M059J (cell line): ENCODE measurements at places on chromosomes 16 and 17.

DNA sequence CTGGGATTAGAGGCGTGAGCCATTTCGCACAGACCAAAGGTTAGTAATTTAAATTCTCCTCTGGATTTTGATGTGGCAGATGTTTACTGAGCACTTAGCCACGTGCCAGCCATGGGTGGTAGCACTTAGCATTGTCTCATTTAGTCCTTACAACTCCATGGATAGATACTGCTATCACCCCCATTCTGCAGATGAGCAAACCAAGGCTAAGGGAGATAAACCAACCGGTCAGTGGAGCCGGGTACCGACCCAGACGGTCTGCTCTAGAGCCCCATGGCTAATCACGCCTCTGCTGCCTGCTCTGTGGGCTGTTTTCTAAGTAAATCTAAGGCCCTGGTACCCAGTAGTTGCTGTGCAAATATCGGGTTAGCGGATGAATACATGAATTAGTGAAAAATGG, 12.6 kb upstream of the ADGRG1 start:
- DNase-seq: no peak

DNA sequence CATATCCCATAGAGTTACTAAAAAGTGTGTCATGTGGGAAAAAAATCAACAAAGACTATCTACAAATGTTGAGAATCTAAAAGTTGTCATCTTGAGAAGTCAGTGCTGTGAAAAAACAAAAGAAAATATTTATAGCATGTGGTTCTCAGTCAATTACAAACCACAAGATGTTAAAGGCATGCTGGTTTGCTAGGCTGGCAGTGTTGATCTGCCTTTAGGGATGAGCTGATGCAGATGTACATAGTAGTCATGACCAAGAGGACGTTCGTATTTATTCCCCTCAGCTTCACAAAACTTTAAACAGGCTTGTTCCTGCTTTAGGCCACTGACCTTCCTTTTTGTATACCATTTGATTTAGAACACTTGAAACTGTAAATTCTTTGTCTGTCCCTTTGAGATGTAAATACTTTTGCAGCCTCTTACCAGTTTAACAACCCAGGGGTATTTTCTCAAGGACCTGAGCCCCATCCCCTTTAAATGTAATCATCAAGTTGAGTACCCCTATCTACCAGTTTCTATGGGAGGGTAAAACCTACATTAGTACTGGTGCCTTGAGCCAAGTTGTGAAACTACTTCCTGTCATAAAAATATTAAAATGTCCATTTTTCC, 446.6 kb downstream of the KCNJ18 start:
- no peak for DNase-seq

DNA sequence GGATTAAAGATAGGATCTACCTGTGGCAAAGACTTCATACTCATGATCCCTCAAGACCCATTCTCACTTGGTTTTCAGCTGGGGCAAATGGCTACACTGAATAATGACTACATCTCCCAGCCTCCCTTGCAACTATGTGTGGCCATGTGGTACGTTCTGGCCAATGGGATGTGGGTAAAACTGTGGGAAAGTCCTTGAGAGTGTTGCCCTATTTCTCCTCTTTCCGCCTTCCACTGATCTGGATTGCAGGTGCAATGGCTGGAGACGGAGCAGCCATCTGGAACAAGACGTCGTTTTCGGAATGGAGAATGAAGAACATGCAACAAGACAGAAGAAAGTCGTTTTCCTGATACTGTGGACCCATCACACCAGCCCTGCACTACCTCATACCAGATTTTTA, 48.5 kb downstream of the HAPSTR1 start:
- peak; percentile 55 for DNase-seq

- DNase-seq: peak; percentile 24
Measured at GRCh38 chr16:20674684-20675487, 22.6 kb downstream of the ACSM1 start.

DNA sequence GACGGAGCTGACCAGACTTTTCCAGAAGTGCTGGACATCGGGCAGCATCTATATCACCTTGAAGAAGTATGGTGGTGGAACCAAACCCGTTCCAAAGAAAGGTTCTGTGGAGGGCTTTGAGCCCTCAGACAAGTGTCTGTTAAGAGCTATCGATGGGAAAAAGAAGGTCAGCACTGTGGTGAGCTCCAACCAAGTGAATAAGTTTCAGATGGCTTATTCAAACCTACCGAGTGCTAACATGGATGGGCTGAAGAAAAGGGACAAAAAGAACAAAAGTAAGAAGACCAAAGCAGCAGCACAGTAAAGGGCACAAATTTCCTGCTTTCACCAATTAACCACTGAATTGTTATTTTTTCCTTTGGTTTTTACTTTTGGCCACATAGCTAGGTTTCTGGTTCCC, 6.9 kb downstream of the KAT7 start:
- DNase-seq: no peak

- DNase-seq: no peak
Measured at GRCh38 chr17:13973960-13974651, 95.2 kb upstream of the COX10 start.

- DNase-seq: no peak
Measured at GRCh38 chr17:10156599-10156947, 41.8 kb downstream of the GAS7 start.

DNA sequence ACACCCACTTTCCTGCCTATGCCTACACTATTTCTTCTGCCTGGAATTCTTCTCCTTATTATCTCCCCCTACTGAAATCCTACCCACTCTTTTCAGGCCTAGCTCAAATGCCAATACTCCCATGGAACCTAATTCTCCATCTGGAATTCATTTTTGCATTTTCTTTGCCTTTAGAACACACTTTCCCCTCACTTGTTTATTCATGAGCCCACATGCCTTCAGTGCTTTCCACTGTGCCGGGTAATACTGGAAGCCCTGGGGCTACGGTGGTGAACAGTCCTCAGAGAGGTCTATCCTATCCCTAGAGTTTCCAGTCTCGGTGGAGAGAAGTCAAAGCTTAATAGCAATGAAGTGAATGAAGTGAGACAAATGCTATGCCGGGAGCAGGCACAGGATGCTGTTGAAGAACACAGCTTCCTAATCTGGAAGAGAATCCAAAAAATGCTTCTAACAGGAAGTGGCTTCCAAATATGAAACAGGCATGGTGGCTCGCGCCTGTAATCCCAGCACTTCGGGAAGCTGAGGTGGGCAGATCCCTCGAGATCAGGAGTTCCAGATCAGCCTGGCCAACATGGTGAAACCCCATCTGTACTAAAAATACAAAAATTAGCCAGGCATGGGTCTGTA, 322.4 kb downstream of the GRIN2A start:
- DNase-seq: no peak

DNA sequence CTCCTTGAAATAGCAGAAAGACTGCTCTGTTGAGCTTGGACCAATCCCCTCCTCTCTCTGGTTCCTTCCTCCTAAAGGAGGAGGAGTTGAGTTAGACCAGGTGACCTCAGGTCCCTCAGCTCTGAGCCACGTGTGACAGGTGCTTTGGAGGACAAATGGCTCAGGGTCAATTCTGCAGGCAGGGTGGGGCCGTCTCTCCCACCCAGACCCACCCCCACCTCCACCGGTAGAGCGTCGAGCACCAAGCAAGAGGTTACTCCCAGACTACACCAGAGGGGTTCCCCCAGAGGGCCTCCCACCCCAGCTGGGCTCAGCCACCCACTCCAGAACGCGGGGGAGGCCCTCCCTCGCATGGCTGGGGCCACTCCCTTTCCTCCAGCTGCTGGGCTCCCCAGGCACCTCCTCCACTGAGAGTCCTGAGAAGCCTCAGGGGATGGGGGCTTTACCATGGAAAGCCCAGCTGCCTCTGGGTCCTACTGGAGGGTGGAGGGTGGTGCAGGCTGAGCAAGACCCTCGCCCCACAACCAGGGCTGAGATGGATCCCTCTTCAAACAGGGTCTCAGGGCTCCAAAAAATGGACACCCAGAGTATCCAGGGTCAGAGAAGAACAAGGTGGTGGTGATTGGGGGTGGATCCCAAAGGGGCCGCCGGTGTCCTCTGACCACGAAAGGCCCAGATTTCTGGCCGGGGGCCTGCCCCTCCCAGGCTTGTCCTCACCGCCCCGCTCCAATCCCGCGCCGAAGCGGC, 7.6 kb downstream of the MYO1C start:
- DNase-seq: peak; percentile 53

DNA sequence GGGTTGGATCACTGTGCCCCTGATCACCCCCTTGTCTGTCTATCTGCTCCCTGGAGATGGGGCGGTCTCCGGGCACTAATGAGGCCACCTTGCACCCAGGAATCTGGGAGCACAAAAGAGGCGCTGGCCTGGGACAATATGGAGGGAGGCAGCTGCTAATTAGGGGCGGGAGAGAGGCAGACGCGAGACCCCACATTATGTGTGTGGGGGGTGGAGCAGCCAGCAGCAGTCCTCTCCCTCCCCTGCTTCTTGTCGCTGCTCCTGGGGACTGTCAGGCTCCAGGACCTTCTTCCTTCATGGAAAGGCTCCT, 324 bp upstream of the HCRT start:
- no peak for DNase-seq

GRCh38 chr16:67833030-67833414, 9.1 kb upstream of the THAP11 start:
- peak; percentile 60 for DNase-seq

DNA sequence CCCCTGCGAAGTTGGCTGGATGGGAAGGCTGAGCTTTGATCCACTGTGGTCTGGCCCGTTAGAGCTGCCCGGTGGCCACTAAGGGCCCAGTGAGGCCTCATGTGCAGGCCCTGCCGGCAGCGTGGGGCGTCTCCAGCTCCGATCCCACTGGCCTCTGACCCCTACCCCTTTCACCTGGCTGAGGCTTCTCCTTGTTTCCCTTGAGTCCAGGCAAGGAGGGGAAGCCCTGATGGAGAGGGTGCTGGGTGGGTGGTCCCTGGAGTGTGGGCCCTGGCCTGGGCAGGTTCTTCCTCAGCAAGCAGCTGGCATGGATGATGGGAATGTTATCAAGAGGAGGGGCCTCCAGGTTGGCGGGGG, 356.8 kb downstream of the SEC14L1 start:
- DNase-seq: no peak

DNA sequence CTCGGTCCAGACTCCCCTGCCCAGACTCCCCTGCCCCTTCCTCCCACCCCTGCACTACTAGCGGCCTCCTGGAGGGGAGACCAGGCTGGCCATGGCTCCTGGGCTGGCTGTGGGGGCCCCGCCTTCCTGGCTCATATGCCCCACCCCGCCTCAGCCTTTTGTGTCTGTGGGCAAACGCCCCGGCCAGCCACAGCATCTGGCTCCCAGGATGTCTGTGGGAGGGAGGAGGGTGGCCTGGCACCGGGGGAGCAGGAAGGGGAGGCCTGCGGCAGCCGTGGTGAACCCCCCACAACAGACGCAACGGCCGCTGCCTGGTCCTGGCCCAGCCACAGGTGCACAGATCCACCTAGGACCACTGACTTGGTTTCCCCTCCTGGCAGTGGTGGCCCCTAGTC, 32.9 kb downstream of the BAHCC1 start:
- no peak for DNase-seq

- DNase-seq: peak; percentile 8
Measured at GRCh38 chr17:70608193-70608592, 438.9 kb downstream of the KCNJ2 start.

DNA sequence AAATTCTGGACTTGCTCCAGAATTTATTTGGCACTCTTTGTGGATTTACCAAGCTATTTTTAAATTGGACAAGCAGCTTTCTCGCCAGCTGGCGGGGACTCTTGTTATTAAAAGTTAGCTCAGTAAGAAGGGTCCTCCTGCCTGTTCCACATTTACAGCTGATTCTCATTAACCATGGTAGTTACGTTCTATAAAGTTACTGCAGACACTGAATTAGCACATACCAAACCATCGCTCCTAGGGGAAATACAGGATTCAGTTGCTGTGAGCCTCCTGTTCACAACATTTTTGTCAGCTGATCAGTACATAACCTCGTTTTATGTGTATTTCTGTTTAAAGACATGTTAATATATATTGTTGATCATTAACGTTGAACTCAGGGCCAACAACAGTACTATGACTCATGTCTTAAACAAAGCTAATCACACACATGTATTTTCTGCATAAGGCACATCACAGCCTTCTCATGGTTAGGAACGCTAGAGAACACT, 4.2 kb downstream of the LDAF1 start:
- DNase-seq: no peak

GRCh38 chr16:71811261-71811803, 2.7 kb upstream of the AP1G1 start:
- peak; percentile 69 for DNase-seq

DNA sequence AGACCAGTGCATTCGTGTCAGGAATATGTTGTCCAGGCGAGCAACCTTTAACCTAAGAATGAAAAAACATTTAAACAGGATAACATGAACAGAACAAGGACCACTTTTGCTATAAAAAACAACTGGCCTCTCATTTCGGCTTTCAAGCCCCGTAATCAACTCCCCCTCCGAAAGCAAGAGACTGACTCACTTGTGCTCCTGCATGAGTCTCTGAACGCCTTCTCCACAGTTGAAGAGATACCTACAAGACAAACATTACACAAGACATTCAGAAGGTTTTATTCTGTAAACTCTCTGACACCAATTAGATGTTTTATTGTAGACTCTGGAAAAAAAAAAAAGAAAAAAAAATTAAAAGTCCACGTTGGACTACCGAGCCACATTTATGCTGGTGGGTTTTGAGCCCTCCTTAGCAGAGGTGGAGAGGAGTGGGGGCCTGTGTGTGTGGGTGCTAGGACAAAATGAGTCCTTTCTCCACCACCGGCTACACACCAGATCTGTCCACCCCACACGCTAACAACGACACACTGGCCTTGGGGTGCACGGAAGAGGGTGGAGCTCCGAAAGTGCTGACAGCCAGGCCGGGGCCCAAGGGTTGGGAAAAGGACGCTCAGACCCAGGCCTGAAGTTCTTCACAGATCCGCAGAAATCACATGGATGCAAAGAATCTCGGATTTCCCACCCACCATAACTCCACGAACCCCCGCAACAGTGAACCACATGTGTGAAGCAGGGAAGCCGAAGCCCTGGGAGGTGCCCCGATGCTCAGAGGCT, 759 bp downstream of the ELAC2 start:
- DNase-seq: no peak

- no peak for DNase-seq
Measured at GRCh38 chr17:46139432-46140210, 53.6 kb downstream of the KANSL1 start.

DNA sequence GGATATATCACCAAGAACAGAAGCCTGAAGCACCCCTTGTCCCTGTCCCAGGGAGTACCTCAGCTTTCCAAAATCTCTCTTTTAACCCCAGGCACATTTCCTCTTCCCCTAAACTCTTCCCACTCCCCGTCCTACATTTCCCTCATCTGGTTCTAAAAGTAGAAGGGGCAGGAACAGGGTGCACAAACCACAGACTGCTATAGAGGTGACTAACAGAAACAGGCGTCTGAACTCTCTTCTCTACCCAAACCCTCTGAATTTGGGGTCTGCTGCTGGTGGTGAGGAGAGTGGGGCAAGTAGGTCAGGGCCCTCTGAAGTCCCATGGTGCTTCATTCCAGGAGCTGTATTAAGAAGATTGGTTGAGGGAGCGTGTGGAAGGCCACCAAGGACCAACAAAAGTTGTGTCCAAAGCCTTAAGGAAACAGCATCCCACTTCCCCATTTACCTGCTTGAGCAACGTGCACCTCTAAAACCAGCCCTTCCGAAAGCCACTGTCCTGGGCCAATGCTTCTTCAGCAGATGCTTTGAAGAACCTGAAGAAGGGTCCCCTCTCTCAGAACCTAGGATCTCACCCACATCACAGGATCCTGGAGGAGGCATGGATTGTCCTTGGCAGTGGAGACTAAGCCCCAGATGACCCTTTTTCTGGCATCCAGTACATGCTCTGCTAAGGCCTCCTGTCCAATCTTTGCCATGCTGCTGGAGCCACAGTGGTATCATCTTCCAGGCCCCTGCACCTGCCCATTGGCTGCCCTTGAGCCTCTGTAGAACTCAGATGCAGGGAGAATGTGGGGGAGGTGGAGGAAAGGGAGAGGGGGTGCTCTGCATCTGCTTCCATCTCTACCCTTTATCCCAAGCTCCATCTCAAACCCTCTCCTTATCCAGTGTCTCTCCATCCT, 5.7 kb upstream of the NR1D1 start:
- DNase-seq: no peak
